ENCODE measurements at places on chromosomes 1 and 21. TPM values are rescaled to one million over a fixed set of nuclear protein-coding genes. Genes with fewer than 3 reads are reported as not detected.

- DNase-seq: no peak
Observed at GRCh38 chr1:19639999-19640362, 4.1 kb upstream of the NBL1 start.

The CFAP45 gene
- polyA plus RNA-seq: 0.70 TPM

DNA sequence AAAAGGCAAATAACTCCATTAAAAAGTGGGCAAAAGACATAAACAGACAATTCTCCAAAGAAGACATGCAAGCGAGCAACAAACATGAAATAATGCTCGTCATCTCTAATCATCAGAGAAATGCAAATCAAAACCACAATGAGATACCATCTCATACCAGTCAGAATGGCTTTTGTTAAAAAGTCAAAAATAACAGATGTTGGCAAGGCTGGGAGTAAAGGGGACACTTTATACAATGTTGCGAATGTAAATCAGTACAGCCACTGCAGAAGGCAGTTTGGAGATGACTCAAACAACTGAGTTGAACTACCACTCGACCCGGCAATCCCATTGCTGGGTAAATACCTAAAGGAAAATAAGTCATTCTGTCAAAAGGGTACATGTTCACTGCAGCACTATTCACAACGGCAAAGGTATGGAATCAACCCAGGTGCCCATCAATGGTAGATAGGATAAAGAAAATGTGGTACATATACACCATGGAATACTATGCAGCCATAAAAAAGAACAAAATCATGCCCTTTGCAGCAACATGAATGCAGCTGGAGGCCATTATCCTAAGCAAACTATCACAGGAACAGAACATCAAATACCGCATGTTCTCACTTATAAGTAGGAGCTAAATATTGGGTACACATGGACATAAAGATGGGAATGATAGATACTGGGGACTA is 25.9 kb downstream of the TSPAN2 start:
- no peak for DNase-seq

DNA sequence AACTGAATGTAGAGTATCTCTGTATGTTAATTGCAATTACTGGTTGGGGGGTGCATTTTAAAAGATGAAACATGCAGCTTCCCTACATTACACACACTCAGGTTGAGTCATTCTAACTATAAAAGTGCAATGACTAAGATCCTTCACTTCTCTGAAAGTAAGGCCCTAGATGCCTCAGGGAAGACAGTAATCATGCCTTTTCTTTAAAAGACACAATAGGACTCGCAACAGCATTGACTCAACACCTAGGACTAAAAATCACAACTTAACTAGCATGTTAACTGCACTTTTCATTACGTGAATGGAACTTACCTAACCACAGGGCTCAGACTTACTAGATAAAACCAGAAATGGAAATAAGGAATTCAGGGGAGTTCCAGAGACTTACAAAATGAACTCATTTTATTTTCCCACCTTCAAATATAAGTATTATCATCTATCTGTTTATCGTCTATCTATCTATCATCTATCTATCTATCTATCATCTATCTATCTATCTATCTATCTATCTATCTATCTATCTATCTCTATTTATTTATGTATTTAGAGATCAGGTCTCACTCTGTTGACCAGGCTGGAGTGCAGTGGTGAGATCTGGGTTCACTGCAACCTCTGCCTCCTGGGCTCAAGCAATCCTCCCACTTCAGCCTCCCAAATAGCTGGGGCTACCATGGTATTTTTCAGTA is 47.8 kb downstream of the CHML start:
- no peak for DNase-seq

DNA sequence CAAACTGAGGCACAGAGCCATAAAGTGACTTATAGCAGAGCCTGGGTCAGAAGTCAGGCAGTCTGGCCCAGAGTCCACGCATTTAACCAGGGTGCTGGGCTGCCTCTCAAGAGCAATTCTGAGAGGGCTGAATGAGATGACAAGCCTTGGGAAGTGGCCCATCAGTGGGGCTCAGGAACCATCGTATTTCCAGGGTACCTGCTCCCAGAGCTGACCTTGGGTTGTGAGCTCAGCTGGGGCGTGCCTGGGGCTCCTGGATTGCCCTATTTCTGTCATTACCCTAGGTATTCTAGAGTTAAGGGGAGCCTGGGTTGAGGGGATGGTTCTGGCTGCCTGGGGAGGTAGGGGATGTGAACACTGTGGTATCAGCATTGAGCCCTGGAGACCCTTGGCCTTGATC is 49.4 kb downstream of the LGR6 start:
- DNase-seq: no peak

DNA sequence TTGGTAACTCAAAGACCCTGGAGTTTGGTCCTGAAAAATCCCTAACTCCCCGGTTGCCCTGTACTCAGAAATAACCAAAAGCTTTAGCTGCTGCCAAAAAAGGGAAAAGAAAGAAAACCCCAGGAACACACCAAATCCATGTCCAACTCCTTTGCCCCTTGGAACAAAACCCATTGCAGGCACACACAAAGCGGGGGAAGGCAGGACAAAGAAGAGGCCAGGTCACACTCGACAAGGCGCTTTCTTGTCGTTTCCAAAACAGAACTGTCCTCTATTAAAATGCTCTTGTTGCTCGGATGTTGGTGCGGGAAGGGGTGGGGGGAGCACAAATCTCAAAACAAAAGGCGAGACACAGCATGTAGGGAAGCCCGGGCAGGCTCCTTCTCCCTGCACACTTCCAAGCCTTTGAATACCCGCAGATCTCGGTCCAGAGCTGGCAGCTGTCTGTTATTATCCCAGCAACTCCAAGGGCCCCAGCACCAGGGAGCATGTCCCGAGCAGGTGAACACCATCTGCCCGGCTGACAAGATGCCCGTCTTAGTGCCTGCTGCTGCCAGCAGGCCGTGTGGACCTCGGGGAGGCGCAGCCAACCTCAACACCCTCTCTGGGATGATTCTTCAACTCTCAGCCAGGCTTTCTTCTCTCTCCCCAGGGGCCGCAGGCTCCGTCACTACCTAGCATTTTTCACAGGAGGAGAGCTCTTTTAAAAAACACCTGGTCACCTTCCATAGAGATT is 96.4 kb downstream of the SSBP3 start:
- DNase-seq: no peak

DNA sequence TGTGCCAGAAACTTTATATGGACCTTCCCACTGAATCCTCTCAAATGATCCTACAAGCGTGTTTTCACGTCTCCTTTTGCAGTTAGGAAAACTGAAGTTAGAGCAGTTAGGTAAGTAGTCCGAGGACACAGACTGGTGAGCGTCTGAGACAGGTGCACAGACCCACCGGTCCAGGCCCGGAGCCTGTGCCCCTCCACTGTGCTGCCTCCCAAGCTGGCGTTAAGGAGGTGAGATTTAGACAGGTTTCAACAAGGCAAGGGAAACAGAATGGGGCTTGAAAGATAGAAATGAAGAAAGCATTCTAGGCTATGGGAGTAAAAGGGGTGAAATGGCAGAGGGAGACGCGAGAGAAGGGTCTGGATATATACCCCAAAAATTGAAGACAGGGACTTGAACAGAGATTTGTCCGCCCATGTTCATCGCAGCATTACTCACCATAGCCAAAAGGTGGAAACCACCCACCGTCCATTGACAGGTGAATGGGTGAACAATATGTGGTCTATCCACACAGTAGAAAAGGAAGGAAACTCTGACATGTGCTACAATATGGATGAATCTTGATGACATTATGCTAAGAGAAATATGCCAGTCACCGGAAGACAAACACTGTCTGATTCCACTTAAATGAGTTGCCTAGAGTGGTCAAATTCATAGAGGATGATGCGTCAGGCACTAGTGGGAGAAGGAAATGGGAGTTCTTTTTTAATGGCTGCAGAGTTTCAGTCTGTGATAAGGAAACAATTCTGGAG is 15.7 kb upstream of the PKP1 start:
- no peak for DNase-seq

DNA sequence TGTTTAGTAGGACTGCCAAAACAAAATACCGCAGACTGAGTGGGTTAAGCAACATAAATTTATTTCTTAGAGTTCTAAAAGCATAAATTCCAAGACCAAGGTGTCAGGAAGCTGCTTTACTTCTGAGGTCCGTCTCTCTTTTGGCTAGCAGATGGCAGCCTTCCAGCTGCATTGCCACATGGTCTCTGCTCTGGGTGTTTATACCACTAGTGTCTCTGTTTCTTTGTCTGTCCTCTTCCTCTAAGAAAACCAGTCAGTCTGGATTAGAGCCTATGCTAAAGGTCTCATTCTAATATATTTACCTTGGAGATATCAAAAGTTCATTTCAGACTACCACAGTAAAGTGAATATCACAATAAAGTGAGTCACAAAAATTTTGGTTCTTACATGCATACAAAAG is 519.8 kb downstream of the COL11A1 start:
- DNase-seq: no peak

DNA sequence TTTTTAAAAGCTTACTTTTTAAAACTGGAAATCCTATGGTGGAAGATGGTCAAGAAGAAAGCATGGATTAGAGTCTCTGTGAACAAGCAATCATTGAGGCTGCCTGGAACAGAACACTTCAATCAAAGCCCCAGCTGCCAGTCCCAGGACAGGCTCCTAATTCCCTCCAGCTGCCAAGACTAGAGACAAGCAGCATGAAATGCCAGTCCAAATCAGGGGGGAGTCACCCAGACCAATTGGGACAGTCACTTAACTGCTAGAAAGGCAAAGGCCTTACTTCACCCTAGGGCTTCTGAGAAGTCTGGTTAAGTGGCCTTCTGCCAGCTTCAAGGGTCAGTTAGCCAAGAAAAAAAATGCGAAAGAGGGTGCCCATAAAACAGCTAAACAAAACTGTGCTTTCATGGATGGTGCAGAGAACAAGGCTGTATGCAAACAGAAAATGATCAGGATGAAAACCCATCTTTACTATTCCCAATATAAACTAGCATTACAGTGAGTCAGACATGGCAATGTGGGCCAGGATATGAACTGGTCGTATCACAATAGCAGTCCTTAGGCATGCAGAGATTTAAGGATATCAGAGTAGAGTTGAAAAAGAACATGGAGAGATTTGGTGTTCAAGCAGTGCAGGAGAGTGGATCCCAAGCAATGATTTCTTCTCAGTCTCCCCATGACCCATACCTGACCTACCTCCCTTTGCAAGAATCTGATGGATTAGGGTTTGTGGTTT is 31.0 kb upstream of the MAN1A2 start:
- DNase-seq: peak; percentile 17

- DNase-seq: no peak
Observed at GRCh38 chr1:53001128-53001527, 60.9 kb upstream of the PODN start.

GRCh38 chr1:221335161-221336101 is 406.5 kb downstream of the DUSP10 start:
- no peak for DNase-seq

DNA sequence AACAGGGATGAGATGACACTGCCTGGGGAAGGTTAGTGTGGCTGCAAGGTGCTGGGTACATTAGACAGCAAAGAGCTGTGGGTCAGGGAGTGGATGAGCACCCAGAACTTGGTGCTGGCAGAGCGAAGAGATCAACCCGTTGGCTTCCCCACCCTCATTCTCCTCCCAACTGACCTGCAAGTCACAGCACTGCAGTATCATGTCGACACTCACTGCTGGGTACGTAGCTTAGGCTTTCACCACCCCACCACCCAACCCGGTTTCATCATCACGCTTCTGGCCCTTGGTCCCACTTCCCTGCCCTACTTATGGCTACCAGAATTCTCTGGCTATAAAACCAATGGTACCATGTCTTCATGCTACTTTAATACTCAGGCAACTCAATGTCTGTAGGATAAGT is 73.6 kb upstream of the LYST start:
- no peak for DNase-seq

The CLCA2 gene
- polyA plus RNA-seq: 0.03 TPM

DNA sequence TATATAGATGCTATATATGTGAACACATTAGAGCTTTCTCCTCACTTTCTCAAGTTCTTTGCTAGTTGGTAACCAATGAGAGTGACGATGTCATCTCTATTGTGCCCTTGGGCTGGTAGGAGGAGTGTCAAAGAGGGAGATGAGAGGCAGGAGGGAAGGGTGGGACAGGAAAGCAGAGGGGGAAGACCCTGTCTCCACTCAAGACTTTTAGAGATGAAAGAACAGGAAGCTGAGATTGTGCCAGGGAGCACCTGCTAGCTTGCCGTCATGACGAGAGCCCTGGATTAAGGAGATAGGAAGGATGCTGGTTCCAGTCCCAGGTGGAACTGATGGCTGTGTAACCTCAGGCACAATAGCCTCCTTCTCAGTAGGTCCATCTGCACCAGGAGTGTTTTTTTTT is 16.7 kb downstream of the CNR2 start:
- no peak for DNase-seq

DNA sequence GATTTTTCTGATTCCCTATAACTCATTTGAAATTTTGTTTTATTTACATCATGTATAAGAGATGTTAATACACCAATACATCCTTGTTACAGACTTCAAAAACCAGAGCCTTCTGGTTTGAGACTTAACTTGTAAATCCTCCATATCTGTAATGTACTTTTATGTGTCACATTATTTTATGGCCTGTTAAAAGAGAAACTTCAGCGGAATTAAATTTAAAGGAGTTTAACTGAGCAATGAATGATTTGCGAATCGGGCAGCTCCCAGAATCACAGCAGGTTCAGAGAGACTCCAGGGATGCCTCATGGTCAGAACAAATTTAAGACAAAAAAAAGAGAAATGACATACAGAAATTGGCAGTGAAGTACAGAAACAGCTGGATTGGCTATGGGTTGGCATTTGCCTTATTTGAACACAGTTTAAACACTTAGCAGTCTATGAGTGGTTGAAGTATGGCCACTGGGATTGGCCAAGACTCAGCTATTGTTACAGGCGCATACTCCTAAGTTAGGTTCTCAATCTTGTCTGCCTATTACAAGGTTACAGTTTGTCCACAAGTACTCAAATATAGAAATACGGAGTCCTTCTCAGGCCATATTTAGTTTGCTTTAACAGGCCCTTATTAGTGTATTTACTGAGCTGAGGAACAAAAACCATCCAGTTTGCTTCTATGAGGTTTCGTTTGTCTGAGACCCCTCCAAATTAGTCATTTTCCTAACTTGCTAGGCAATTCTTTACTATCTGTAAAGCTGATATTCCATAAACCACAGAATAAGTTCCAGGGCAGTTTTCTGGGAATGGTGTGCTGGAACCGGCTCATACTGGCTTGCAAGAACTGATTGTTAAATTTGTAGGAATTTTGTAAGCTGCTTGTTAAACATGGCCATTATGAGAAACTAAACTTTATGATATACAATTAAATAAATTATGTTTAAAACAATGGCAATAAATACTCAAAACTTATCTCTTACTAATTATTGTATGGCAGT is 56.2 kb upstream of the WDR26 start:
- DNase-seq: no peak

DNA sequence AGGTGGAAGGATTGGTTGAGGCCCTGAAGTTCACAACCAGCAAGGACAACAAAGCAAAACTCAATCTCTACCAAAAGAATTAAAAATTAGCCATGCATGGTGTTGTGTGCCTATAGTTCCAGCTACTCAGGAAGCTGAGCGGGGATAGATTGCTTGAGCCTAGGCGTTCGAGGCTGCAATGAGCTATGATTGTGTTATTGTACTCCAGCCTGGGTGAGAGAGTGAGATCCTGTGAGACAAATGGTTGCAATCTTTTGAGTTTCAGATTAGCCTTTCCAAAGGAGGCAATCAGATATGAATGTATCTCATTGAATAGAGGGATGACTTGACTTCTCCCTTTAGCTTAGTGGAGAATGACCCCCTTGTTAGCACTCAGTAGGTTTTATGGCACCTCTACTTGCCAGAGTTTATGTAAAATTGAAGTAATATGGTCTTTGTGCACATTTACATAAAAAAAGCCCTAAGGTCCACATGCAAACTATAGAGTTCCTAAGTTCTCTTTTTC is 105.6 kb upstream of the OLFM3 start:
- DNase-seq: no peak

GRCh38 chr1:12477936-12478611 is 139.9 kb downstream of the DHRS3 start:
- peak; percentile 75 for DNase-seq
